NCI-H524 (cell line): ENCODE measurements at places on chromosomes 16 and 17.
A peak's percentile ranks its signal among the peaks of the same experiment; 100 is the strongest.

DNA sequence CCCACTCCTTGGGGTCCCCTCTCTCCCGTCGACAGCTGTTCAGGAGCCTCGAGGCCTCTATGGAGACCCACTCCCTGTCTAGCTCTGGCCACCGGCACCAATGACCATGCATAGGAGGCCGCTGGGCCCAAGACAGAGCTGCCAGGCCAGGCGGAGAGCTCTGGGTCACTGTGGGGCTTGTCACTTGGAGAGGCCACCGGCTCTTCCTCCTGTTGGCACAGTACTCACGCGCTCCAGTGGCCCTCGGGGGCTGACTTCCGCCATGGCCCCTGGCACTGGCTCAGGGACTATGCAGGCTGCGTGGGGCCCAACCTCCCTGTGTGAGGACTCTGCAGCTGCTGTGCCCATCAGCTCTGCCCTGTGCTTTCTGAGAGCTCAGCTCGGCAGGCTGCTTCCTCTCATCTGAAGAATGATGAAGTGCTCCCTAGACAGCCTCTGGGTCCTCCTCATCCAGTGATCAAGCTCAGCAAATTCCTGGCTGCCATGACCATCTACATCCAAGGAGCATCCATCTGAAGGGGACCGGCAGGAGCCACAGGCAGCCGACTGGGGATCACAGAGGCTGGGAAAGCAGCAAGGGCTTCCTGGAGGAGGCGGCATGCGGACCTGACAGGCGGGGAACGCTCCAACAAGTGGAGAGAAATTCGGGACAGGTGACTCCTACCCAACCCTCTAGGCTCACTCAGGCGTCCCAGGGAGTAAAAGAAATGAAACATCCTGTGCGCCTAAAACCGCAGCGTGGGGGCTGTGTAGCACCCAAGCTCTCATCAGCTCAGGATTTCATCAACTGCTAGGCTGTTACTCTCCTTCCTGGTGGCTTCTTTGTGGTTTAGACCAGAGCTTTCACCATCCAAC is 16.8 kb downstream of the GALNS start:
- no peak for DNase-seq

- no peak for DNase-seq
These were observed 27.0 kb downstream of the MYO1D start for GRCh38 chr17:32849879-32850278.

- DNase-seq = no peak
These were observed 16.4 kb upstream of the ALOX15B start for GRCh38 chr17:8022360-8023003.

GRCh38 chr17:67139289-67139688 is 94.9 kb downstream of the CACNG1 start:
- DNase-seq = no peak

GRCh38 chr17:21370430-21370829 is 5.7 kb upstream of the KCNJ12 start:
- peak; percentile 71 for DNase-seq

DNA sequence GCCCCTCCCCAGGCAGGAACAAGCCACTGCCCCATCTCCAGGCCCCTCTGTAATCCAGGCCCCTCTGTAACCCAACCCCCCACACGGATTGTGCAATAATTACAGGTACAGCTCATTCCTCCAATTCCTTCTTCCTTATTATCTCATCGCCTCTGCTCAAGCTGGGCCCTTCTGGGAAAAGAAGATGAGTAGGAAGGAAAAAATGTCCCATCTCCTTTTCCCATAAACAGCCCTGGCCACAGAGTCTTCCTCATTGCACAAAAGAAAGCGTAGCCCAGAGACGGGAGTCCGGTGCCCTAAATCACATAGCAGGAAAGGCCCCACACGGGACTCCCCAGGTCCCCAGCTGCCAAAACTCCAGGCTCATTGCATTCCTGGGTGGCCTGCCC is 3.6 kb upstream of the LITAFD start:
- no peak for DNase-seq

- no peak for DNase-seq
These were observed 6.0 kb upstream of the CDC6 start for GRCh38 chr17:40281663-40282062.

- no peak for DNase-seq
These were observed 344.9 kb downstream of the CPPED1 start for GRCh38 chr16:12458591-12459358.

- DNase-seq = no peak
These were observed 38.7 kb downstream of the XYLT1 start for GRCh38 chr16:17431968-17432625.

GRCh38 chr17:17001076-17001777 is 29.3 kb upstream of the TNFRSF13B start:
- DNase-seq = peak; percentile 54

GRCh38 chr17:77429969-77430752 is 289.4 kb downstream of the SEC14L1 start:
- peak; percentile 88 for DNase-seq

- no peak for DNase-seq
These were observed 28.2 kb upstream of the TMEM220 start for GRCh38 chr17:10758062-10758461.
